Upper lobe of left lung (tissue), 6 donors: ENCODE measurements at places on chromosomes 2 and 18.

DNA sequence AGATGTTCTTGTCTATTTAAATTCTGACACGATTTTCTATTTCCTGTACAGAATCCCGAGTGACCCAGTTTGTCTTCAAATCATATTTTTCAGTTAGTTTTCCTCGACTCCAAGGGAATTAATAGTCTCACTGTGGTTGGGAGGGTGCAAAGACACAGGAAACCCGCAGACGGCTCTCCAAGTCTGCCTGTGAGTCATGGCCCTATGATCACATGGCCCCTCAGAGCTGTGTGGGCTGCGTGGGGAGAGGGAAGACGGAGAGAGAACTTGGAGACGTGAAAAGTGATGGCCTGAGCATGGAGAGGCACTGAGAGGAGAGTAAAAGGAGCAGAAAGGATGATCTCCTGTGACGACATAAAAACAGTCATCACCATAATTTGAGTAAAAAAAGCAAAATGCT lies 989.9 kb downstream of the DCDC2C start:
- DNase-seq, result no peak

DNA sequence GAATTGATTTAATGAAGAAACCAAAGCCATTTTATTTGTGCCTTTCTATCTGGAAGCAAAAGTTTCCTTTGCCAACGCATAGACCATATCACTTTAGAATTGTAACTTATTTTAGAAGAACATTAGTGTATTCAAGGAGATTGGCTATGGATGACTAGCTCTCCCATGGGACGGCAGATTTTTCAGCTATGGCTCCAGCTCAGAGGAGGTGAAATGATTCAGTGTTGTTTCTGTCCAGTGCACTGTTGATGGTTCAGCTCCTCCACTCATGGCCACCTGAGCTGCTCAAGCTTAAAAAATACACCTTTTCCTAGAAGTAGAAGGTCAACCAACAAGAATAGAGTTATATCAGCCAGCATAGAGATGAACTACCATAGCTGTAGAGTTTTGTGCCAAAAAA lies 1597.5 kb upstream of the PIK3C3 start:
- no peak for DNase-seq

- peak; percentile 77 for DNase-seq
Measured at GRCh38 chr2:38178119-38178518, 102.2 kb upstream of the CYP1B1 start.

- no peak for DNase-seq
Measured at GRCh38 chr2:152603166-152603565, 114.1 kb downstream of the PRPF40A start.

DNA sequence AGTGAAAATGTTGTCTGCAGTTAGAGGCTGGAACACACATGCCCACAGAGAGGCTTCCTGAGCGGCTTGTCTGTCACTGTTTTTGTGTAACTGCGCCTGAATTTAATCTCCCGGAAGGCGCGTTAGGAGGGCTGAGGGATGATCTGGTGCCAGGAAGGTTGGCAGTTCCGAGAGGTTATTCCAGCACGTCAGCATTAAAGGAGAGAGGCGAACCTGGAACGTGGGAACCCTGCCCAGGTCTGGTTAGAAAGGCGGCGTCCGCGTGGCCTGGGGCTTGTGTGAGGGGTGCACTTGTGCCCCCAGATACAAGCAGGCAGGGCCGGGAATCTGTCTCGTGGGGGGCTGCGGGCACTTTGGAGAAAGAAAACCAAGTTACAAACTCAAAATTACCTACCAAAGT lies 75.3 kb downstream of the NFATC1 start:
- DNase-seq, result no peak

GRCh38 chr2:219902891-219903552 lies 275.6 kb downstream of the SLC4A3 start:
- no peak for DNase-seq

- DNase-seq, result no peak
Measured at GRCh38 chr18:75551071-75551470, 123.6 kb upstream of the SMIM21 start.

GRCh38 chr2:62456721-62457539 lies 49.1 kb downstream of the TMEM17 start:
- peak; percentile 55 for DNase-seq

DNA sequence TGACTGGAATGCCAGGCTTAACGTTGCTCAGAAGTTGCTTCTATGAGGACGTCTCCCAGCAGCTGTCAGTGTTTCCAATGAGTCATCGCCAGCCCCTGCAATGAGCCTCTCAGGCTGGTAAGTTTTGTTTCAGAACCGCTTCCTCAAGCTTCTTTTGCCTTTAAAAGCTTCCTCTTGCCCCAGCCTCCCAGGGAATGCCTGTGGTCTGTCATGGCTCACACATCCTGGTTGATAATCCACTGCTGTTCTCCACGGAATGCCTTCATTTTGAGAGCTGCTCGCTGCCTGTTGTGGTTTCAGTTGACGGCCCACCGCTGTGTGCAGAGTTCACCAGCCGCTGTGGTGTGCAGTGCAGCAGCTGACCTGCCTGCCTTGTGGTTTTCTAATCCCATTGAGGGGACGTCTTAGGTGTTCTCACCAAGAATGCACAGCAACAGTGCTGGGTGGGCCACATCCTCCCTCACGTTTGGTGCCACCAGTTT lies 96.4 kb downstream of the RTP5 start:
- peak; percentile 53 for DNase-seq

DNA sequence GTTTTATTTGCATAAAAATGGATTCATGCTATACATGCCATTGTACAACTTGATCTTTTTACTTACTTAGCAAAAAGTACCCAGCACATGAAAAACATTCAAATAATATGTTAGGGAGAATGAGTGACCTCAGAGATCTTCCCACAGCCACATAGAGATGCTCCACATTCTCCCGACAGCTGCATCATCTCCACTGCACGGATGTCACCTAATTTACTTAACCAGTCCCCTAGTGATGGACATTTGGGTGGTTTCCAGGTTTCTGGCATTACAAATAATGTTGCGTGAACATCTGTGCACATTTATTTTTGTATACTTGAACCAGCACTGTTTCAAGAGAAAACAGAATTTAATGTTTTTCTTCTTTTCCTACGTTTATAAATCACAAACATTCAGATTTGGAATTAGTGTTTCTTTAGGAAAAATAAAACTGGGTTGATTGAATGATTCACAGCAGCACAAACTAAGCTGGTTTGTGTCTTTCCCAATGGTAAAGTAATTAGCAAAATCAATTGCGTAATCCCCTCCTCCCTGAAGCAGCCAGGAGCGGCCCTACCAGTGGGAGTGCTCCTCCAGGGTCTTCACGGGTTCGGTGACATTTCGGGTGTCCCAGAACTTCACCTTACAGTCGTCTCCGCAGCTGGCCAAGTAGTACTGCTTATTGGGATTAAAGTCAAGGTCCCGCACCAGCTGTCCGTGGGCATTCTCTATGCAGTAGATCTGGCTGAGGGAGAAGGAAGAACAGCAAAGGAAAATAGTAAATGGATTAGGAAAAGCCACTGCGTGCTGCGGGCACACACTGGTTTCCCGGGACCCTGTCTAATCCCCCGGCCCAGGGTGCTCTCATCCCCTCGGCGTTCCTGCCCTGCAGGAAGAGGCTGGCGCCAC lies 183.9 kb downstream of the EIPR1 start:
- no peak for DNase-seq

DNA sequence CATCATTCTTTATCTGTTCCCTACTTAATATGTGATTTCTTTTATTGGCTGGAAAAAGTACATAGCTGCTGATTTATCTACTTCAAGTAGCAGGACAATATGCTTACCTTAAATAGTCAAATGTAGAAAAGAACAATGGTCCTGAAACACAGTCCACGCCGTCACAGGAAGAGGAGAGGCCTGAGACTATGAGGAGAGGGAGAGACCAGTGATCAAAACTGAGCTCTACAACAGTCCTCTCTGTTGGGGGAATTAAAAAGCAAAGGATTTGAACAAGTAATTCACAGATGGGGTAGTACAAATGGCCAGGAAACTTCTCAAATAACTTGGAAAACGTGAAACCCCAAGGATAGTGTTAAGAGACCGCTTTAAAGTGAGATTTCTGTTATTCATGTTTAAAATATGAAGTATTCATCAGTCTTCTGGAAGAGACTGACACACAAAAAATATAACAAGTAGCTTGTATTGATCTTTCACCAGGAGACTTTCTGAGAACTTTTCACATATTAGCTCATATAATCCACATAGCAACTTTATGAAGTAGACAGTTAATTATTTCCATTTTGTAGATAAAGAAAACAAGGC lies 20.2 kb downstream of the SCYGR8 start:
- DNase-seq, result no peak

DNA sequence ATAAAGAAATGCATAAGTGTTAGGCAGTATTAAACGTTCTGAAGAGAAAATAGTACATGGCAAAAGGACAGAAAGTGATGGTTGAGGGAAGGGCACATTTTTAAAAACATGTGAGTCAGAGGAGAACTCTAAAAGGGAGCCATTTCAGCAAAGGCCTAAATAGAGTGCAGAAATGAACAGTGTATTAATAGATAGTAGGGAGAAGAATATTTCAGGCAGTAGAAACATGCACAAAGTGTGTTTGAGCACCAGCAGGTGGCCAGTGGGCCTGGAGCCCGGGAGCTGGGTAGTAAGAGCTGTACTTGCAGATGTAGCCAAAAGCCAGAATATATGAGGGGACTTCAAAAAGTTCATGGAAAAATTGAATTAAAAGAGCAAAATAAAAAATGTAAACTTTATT lies 288.1 kb upstream of the FIGN start:
- DNase-seq, result no peak

- peak; percentile 42 for DNase-seq
Measured at GRCh38 chr2:237603049-237603717, 12.6 kb upstream of the RAB17 start.

DNA sequence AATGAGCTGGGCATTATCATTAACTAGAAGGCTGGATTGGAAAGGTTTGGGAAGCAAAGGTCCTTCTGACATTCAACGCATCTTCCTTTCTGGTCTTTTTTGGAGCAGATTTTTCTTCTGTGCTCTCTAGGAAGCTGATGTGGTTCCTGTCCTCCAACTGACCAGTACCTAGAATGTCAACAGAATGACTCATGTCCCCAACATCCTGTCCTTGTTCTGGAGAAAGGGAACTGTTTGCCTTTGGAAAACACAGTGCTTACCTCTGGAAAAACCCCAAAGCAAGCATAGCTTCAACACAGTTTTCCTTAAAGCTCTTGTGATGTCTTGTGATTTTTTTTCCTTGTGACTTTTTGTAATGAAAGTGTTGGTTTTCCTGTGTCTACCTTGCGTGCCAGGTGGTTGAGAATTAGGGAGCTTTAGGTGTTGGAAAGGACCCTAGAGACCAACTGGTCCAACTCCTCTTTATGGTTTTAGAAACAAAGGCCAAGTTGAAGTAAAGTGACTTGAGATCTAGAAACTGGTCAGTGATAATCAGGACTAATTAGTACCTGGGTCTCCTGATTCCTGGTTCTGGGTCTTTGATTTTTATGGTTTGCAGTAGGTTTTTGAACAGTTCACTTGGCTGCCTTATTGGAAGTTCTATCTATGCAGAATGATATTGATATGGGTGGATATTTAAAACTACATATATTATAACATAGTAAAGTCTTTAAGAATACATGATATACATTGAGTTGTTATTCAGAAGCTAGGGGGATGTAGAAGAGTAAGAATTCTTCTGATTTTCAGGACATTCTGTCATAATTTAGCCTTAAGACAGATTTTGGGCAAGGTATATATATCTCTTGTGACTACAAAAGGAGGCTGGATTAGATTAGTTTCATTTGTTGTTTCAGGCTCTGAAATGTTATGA lies 70.5 kb downstream of the FMNL2 start:
- no peak for DNase-seq

DNA sequence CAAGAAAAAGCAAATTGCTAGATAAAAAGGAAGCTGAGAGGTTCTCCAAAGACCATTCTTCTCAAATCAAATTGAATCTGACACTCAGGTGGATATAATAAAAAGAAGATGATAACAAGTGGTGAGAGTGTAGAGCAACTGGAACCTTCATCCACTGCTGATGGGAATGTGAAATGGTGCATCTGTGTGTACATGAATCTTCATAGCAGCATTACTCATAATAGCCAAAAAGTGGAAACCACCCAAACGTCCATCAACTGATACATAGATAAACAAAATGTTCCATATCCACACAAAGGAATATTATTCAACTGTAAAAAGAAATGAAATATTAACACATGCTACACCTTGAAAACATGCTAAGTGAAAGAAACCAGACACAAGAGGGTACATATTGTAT lies 357.2 kb upstream of the EPHA4 start:
- DNase-seq, result no peak

- DNase-seq, result no peak
Measured at GRCh38 chr2:96580771-96581170, 44.2 kb downstream of the ARID5A start.

DNA sequence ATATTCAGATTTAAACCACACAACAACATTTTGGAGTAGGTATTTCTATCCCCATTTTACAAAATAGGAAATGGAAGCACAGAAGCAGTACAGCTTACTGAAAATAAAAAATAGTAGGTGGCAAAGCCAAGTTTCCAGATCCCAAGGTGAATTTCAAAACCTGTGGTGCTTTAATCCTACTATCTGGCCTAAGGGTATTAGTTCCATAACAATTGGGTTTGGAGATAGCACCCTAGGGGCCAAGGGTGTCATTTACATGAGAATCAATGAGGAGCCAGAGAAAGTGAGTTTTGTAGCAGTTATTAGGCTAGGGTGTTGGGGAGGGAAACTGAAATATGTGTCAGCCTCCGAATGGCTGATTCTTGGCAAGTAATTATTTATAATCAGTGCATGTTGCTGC lies 24.9 kb downstream of the OSBPL6 start:
- no peak for DNase-seq

DNA sequence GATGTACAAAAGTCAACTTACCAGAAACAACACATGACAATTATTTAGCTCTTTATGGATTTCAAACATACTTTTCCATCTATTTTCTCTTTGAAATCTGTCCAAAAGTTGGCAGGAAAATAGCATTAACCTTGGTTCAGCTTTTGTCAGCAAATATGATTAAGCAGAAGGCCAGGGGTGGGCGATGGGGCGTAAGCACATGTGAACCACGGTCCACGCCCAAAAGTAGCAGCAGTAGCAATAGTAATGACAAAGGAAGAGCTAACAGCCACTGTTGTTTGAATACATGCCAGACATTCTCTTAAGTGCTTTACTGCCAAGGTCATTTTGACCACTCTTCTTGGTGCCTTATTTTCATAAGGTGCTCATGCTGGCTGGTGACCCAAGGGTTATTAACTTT lies 73.5 kb downstream of the ANTXR1 start:
- DNase-seq, result no peak

GRCh38 chr2:118003396-118003824 lies 10.5 kb downstream of the CCDC93 start:
- no peak for DNase-seq

- DNase-seq, result no peak
Measured at GRCh38 chr18:64693766-64694165, 544.9 kb upstream of the LINC00305 start.

GRCh38 chr2:205908212-205909183 lies 177.5 kb downstream of the INO80D start:
- DNase-seq, result no peak

- no peak for DNase-seq
Measured at GRCh38 chr18:25979369-25980040, 110.9 kb downstream of the SS18 start.
